ENCODE measurements at places on chromosomes 2 and 18. TPM values are rescaled to one million over a fixed set of nuclear protein-coding genes. Genes with fewer than 3 reads are reported as not detected.

DNA sequence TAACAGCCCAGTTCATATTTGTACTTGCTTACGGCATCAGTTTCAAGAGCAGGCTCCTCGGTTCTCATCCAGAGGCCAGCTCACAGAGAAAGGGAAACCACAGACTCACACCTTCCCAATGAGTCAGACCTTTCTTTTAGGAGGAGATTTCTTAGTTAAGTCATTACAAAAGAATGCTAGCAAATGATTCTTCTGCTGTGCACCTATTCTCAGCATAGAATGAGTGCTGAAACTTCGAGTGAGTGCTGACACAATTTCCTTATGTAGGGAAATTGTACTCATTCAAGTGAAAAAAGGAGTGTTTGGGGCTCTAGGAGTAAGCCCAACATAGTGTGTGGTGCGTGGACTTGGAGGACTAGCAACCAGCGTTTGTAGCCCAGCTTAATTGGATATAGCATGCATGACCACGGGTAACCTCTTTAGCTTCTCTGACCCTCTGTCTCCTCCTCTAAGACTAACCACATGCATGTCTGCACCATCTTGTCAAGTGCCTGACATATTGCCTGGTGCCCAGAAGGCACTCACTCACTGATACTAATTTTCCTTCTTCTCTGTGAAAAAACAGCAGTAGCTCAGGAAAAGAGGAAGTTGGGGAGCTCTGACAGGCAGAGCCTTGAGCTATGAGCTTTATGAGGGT, 87.0 kb downstream of the ALPK2 start:
- no peak for DNase-seq

GRCh38 chr2:148039783-148040182, 18.9 kb downstream of the MBD5 start:
- DNase-seq = no peak

DNA sequence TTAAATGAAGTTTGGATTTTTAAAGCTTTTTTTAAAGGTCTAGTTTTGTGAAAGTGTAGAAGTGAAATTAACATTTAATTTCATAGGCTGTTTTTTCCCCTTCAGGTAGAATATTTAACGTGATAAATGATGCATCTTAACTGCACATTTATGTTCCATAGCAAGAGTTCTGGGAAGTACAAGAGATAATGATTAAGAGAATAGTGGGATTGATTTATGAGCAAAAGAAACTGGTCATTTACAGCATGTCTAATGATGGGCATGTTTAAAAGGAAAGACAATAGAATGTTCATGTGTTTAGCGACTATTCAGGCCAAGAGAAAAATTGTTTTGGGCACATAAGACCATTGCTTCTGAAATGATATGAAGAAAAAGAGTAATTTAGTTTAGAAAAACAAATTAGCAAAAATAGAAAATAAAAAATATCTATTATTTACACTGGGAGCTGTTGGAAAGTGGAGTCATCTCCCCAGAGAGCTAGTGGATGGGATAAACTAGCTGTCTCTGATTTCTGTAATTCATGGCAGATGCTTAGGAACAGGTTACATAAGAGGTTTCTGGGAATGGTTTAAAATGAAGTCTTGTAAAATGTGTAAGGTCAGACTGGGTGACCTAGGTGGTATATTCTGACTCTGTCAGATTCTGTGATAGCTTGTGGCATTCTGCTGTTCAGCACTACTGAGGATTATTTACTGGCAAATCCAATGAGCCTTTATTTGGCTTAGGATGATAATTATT, 60.7 kb downstream of the WDR7 start:
- no peak for DNase-seq

DNA sequence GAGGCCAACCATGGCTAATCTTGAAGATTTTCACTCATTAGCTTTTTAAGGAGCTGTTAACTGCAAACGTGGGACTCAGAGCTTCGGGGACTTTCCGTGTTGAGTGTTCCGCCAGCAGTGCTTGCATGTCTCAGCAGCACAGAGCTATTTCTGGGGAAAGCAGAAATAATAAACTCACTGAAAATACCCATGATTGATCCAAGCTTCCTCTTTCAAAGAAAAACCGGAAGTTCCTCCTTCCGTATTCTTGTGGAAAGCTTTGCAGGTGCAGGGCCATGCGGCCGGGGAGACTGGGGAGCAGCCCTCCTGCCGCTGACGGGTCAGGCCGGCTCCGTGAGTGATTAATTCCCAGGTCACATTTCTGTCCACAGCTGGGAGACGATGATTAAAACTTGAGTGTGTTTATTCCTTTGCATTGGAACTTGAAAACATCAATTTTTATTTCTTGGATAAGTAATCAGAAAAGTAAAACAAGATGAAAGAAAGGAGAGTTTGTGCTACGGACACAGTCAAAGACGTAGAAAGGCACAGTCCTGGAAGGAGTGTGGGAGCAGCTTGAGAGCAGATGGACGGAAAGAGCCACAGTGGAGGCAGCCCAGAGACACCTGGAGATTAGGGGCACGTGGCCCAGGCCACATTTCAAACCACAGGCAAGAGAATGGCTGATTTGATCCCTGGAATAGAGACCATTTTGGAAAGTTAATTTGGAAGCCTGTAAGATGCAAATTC, 54.2 kb upstream of the CTDP1 start:
- peak; percentile 37 for DNase-seq

The RBM43 gene
- total RNA-seq = 3.7 TPM

DNA sequence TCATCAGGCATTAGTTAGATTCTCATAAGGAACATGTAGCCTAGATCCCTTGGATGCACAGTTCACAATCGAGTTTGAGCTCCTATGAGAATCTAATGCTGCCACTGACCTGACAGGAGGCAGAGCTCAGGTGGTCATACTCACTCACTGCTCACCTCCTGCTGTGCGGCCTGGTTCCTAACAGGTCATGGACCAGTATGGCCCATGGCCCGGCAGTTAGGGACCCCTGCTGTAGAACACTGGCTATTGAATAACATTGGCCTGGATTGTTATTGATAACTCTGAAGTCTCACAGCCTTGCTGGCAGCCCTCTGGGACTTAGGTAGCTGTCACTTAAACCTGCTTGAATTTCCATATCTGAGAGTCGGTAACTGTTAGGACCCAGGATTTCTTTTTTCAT, 114.5 kb upstream of the ALPP start:
- DNase-seq = no peak

The ANKAR gene
- 6.6 TPM for total RNA-seq

DNA sequence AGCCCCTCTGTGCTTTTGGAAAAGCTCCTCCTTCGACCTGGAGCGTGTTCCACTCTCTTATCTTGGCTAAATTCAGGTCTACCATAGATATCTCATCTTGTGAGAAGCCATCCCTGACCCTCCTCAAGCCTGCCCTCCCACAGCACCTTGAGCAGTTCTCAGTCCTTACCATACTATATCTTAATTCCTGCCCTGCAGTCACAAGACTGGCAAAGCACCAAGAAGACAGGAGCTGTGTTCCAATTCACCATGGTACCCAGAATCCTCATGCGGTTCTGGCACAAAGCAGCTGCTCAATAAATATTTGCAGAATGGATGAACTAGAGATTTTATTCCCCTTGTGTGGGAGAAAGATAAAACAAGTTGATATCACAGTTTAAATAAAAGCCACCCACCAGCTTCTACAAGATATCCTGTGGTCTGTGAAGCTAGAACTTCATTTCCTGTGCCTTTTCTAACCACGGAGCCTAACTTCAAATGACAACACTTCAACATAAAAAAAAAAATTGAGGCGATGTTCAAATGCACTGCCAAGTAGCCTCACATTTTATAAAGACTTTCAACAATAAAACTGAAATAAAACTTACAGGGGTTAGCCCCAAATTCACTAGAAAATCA, 19.5 kb downstream of the MARCHF4 start:
- DNase-seq = no peak

- no peak for DNase-seq
Observed at GRCh38 chr18:11027862-11028261, 121.5 kb downstream of the PIEZO2 start.

The LGALSL gene
- 21.7 TPM for total RNA-seq
